ENCODE measurements at places on chromosomes 6 and 20.

DNA sequence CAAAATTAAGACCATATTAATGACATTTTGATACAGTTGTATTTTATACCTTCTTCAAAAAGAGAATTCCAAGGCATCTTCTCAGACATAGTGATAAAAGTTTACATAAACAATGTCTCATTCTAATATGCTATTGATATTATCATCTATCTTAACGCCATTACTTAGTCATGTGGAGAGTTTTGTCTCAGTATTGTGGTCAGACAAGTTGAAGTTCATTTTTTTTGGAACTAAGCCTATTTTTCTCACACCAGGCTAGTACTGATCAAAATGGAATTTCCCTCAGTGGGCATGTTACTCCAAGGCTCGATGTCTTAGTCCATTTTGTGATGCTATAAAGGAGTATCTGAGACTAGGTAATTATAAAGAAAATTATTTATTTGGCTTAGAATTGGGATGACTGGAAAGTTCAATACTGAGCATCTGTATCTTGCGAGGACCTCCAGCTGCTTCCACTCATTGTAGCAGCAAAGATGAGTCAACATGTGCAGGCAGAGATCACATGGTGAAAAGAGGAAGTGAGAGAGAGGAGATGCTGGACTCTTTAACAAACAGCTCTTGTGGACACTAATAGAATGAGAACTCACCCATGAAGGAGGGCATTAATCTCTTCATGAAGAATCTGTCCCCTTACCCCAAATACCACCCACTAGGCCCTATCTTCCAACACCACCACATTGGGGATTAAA, 825.5 kb upstream of the MANEA start:
- no peak for DNase-seq

DNA sequence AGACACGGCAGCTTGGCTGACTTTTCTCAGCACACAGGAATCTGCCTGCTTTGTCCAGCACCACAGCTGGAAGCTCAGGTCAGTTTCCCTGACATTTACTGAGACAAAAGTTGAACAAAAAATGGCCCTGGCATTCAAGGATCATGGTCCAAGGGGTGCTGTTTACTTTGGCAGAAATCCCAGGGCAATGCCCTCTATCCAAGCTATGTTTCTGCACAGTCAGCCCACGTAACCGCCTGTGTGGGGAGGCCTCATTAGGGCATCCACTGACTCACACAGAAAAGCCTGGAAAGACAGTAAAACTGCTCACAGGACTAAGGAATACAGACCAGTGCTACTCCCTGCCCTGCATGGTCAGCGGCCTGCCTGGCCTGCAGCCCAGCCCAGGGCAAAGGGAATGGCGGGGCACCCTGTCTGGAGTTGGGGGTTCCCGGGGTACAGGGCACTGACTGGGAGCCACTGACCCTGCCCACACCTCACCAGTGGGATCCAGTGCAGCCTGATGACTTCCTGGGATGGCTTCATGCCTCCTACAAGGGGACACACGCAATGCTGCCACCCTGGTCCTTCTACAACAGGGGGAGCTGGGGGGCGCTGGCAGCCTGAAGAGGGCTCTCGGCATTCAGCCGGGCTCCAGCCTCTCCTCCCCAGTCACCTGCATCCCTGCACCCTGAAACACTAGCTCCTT, 77.1 kb downstream of the NINL start:
- no peak for DNase-seq

- DNase-seq, result no peak
Measured at GRCh38 chr6:44667226-44667625, 279.7 kb downstream of the CDC5L start.

DNA sequence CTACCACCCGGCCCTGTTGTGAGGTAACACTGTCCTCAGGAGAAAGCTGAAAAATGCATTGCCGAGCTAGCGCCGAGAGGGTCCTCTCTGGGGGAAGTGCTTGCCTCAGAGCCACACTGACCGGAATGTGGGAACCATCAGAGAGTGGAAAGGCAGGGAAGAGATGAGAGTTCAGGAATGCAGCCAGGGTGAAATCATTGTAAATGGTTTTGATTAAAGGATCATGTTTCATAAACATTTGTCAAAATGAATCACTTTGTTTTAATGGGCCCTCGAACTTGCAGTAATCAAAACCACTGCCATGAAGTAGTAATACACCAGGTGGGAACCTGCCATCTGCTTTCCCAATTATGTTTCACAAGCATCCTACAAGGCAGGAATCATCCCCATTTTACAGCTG, 16.9 kb upstream of the IL17F start:
- DNase-seq, result no peak

DNA sequence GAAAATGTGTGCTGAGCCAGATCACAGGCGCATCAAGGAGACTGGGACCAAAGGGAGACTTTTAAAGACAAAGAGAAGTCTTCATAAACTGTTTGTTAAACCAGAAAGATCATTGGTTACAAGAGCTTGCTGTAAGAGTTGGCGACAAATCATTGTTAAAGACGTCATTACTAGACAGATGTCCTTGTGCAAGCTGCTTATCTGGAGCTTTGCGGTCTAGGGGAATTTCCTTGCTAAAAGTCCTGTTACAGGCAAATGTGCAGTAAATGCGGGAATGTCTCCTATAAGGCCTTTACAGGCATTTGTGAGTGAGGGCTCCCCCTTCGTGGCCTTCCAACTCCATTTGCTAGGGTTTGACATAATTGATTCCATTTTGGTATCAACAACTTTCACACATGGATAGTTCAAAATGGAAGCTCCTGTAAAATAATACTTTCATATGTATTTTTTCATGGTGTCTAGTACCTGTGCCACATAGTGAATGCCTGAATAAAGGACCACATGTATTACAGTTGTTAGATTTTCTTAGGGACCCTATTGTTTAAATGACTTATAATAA, 362.4 kb downstream of the UTRN start:
- no peak for DNase-seq

- no peak for DNase-seq
Measured at GRCh38 chr6:15516378-15516777, 146.4 kb downstream of the DTNBP1 start.

- DNase-seq, result no peak
Measured at GRCh38 chr6:130858054-130858453, 30.8 kb downstream of the SMLR1 start.

DNA sequence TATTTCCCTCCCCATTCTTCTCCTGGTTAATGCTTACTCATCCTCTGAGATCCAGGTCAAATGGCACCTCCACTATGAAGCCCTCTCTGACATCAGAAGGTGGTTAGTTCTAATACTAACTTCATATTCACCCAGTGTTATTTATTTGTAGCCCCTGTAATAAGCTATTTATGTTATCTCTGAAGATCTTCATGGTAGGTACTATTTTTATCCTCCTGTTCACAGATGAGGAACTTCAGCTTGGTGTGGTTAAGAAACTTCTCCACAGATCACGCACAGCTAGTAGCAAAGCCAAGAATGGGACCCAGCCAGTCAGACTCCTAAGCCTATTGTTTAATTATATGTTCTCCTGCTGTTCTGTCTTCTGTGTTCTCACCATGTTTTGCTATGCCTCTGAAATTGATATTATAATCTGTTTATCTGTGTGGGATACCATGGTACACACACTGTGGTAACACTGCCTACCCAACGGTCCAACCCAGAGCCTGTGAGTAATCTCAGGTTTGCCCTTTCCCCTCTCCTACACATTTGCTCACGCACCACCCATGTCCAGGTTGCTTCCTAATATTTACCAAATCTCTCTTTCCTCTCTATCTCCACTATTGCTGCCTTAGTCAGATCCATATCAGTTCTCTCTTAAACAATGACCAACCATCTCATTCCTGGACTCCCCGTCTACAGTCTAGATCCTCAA, 98.4 kb downstream of the IPCEF1 start:
- DNase-seq, result no peak

- no peak for DNase-seq
Measured at GRCh38 chr6:156021746-156022396, 566.2 kb upstream of the NOX3 start.

- no peak for DNase-seq
Measured at GRCh38 chr6:26257272-26257671, 107.7 kb upstream of the BTN3A2 start.

- DNase-seq, result no peak
Measured at GRCh38 chr6:138371720-138372119, 6.0 kb upstream of the SMIM28 start.

DNA sequence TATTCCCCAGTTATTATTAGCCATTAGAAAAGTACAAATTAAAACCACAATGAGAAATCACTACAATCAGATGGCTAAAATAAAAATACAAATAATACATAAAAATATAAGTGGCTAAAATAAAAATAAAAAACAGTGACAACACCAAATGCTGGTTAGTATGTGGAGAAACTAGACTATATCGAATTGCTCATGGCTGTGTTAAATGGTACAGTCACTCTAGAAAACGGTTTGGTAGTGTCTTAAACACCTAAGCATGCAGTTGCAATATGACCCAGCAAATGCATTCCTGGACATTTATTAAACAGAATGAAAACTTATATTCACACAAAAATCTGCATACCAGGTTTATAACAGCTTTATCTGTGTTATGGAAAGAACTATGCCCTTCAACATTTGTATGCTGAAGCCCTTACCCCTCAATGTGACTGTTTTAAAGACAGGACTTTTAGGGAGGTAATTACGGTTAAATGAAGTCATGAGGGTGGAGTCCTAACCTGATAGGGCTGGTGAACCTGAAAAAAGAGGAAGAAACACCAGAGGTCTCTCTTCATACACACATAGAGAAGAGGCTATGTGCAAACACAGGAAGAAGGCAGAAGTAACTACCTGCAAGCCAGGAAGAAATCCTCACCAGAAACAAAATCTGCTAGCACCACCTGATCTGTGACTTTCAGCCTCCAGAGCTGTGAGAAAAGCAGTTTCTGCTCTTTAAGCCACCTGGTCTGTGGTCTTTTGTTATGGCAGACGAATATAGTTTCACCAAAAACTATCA, 84.9 kb downstream of the ASCC3 start:
- no peak for DNase-seq

GRCh38 chr20:4471221-4471620, 250.5 kb upstream of the PRND start:
- DNase-seq, result no peak

DNA sequence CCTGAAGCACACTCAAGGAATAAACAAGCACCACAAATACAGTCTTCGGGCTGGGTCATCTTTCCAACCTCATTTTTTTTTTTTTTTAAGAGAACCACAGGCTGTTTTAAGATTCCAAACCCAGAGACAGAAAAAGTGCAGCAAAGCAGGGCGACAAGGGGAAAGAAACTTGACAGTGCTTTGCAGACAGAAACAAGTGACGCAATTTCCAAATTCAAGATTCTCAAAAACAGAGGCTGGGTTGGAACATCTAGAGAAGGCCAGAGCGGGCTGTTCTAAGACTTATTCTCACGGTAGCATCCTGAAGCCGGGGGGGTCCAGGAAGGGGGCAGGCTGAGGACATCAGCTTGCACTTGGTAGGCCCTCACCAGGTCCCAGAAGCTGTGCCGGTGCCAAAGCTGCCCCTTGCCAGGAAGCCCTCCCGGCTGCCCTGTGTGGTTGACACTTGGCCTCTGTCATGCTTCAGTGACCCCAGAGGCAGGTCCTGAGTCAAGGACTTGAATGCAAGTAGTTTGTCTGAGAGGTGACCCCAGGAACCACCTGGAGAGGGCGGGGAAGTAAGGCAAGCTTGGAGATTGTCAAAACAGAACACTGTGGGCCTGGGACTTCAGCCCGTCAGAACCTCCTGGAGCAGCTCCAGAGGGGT, 50.5 kb downstream of the BMP7 start:
- DNase-seq, result no peak

DNA sequence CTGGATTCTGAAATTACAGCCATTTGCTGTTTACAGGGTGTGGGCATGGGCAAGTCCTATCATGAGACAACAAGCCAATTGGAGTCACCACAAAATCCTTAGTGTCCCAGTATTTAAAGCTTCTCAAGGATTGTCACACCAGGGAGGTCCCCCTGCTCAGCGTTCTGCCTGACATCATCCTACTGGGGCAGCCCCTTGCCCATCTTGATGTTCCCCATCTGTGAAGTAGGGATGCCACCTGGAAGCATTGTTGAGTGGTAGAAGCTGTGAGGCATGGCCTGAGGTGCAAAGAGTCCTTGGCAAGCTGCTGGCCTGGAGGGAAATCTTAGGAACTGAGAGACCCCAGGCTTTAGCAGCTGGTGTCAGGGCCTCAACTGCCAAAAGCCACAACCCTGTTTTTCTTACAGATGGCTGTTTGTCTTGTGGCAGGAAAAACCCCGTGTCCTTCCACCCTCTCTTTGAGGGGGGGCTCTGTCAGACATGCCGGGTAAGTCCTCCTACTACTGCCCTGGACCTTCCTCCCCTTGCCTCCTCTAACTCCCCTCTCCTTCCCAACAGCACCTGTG, 23.3 kb upstream of the MAPRE1 start:
- DNase-seq, result no peak

GRCh38 chr6:113361014-113361645, 496.0 kb upstream of the MARCKS start:
- DNase-seq, result no peak

- DNase-seq, result no peak
Measured at GRCh38 chr6:30955367-30956042, 14.7 kb downstream of the MUCL3 start.

DNA sequence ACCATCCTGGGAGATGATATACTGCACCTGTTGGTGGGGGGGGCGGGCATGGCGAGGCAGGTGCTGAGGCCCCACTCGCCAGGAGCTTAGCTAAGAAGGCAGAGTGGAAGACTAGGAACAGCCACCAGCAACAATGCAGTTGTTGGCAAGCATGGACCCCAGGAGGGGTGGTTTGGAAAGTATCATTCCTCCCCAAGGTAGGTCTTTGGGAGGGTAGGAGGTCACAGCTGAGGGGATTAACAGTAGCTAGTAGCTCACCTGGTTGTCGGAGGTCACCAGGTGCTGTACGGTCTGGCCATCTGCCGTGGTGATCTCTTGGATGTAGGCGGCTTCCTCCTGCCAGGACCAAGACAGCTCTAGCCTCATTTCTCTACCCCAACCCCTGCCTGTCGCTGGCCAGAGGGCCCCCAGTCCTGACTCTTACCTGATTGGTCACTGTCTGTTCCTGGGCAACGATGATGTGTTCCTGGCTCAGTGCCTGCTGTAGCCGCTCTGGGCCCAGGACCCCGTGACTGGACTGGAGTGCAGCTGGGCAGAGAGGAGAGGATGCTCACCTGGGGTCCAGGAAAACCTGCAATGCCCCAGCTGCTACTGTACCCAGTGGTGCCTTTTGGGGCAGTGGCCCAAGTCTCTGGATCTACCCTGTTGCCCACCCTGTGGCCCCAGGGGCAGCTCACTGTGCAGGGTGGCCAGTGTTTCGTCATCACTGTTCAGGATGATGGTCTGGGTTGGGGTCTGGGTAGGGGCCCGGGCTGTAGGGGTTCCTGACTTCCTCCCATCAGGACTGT, 15.3 kb downstream of the PCIF1 start:
- DNase-seq, result no peak

- DNase-seq, result no peak
Measured at GRCh38 chr6:126227833-126228702, 111.8 kb upstream of the CENPW start.

GRCh38 chr20:1434571-1435336, 31.9 kb downstream of the NSFL1C start:
- DNase-seq, result no peak

DNA sequence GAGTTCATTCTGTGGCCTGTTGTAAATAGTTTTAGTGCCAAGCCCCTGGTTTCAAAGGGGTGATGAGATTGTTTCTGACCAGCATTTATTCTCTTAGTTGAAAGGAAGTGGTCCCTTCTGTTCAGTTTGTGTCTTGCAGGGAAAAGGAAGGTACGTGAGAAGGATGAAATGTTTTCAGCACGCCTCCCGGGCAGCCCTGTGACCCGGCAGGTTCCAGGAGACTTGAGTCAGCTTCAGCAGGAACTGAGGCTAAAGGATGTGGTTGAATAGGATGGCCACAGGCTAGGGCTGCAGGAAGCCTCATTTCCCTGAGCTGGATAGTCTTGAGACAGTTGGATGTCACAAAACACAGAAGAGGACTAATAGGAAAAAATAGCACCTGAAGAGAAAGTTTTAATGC, 132.4 kb upstream of the SYNDIG1 start:
- no peak for DNase-seq
